ENCODE measurements at places on chromosomes 7 and 10.
A peak's percentile ranks its signal among the peaks of the same experiment; 100 is the strongest.

- no peak for DNase-seq
These were observed 39.0 kb upstream of the PTPRZ1 start for GRCh38 chr7:121833991-121834390.

GRCh38 chr7:16060502-16060901 lies 360.8 kb downstream of the CRPPA start:
- no peak for DNase-seq

GRCh38 chr10:7405637-7406036 lies 5.2 kb downstream of the SFMBT2 start:
- DNase-seq: no peak

DNA sequence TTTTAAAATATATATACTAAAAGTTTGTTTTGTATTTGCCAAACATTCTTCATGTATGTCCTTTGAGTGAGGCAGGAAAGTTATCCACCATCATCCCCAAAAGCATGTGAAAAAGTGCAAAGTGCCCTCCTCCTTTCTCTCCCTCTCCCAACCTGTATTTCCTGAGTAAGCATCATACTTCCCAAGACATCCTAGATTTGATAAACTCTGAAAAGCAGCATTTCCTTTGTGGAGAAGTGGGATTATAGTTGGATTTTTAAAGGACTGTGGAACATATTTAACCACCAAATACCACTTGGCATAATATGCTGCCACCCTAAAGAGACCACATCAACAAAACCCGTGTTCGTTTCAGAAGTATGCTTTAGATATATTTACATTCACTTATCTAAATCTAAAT lies 36.9 kb downstream of the NET1 start:
- DNase-seq: no peak

- no peak for DNase-seq
These were observed 107.3 kb upstream of the KDM7A start for GRCh38 chr7:140284062-140284461.

DNA sequence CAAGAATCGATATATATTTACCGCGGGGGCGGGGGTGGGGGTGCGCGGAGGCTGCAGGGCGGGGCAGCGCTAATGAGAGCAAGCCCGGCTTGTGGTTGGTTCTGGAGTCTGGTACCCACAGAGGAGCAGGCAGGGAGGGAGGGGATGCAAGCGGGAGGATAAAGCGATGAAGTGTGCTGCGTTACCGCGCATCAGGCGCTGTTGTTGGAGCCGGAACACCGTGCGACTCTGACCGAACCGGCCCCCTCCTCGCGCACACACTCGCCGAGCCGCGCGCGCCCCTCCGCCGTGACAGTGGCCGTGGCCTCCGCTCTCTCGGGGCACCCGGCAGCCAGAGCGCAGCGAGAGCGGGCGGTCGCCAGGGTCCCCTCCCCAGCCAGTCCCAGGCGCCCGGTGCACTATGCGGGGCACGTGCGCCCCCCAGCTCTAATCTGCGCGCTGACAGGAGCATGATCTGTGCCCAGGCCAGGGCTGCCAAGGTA lies at the start of gene HECW1:
Gene HECW1, plus strand, starts transcription at position 189 of the 482 bp plus-strand sequence. CDS start 131,259 bp downstream, outside the sequence.
- no peak for DNase-seq

- DNase-seq: no peak
These were observed 30.3 kb upstream of the TCF7L2 start for GRCh38 chr10:112919721-112920120.

- DNase-seq: no peak
These were observed 331.6 kb upstream of the HPS1 start for GRCh38 chr10:98778277-98778759.

DNA sequence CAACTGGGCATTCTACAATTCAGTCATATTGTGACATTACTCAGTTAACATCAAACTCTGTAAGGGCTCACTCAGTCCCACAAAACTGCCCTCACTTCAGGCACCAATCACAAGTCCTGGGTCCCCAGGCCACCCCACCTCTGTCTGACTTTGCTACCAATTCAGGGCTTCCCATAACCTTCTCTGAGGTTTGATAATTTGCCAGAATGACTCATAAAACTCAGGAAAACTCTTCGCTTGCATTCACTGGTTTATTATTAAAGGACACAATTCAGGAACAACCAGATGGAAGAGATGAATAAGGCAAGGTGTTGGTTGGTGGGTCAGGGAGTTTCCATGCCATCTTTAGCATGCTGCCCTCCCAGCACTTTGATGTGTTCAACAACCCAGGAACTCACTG lies 41.3 kb downstream of the AVL9 start:
- no peak for DNase-seq

GRCh38 chr7:99631295-99632109 lies 14.8 kb downstream of the ZSCAN25 start:
- DNase-seq: no peak

- DNase-seq: peak; percentile 98
These were observed at the start of gene ZYX for GRCh38 chr7:143380646-143381426. Gene ZYX (plus strand): TSS chr7:143381345. CDS start chr7:143381572, 227 bp downstream.

DNA sequence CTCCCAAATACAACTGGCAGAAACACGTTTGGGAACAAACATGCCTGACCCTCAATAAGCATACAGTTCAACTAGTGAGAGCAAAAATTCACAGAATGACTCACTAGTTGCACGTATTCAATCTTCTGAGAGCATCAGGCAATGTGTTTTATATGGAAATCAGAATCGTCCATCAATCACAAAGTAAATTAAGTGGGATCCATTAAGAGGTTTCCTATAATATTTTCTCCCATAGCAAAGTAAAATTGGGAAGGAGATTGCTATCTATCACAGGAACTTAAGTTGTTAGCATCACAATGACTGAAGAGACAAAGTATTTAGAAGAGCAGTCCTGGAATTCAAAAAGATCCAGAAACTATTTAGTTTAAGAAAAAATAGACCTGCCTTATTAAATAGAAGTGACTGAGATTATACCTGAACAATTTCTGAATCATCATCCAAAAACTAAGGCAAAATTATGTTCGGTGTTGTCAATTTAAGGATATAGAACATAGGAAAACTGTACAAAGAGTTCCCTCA lies 28.3 kb downstream of the INHBA start:
- DNase-seq: no peak

- DNase-seq: no peak
These were observed 289.2 kb upstream of the VSTM2A start for GRCh38 chr7:54253036-54253373.

DNA sequence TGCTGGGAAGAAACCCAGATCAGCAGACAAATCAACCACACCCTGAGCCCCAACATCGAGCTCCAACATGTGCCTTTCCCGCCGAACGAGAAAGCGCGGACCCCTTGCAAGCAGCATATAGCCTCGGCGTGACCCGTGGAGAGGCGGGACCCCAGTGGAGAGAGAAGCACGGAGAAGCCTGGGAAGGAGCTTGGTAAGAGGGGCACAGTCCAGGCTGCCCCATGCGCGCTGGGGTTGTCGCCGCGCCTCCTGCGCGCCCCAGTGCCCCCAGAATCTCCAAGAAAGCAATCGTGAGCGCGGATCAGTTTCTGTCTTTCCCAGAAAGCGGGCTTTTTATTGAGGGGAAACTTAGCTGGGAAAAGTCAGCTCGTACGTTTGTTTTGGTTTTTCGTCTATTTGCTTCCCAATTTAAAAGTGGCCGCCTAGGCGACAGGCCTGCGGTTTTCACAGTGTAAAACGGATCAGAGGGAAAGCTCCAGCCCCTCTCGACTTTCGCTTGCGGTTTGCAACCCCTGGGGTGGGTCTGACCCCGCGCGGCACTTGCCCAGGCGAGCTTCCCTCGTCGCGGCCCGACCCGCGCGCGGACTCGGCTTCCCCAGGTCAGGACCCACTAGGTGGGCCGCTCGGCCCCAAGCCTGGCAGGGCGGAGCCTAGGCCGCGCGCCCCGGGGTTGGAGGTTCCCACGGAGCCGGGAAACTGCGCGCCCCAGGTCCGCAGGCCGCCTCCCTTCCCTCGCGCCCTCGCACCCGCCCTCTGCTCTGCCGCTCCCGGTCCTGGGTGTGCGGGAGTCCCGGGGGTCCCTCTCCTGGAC lies 31.1 kb downstream of the SKIDA1 start:
- peak; percentile 71 for DNase-seq

- DNase-seq: no peak
These were observed 15.9 kb downstream of the C10orf90 start for GRCh38 chr10:126654579-126654978.

DNA sequence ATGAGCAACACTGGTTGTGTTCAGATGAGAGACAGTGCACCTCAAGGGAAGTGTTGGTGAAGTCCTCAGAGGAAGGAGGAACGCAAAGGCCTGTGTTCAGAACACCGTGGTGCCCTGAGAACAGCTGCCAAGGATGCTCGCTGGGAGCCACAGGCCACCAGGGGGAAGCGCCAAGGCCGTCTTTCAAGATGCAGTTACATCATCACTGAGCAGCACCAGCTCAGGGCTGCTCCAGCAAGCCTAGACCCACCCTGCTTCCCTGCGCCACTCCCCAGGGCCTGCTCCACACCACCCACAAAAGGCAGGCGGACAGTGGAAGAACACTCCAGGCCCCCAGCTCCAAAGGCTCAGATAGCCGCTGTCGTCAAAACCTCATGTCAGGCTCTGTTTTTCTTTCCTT lies 378.8 kb downstream of the DPP6 start:
- DNase-seq: no peak

GRCh38 chr10:121600611-121601010 lies 2.4 kb upstream of the FGFR2 start:
- no peak for DNase-seq

DNA sequence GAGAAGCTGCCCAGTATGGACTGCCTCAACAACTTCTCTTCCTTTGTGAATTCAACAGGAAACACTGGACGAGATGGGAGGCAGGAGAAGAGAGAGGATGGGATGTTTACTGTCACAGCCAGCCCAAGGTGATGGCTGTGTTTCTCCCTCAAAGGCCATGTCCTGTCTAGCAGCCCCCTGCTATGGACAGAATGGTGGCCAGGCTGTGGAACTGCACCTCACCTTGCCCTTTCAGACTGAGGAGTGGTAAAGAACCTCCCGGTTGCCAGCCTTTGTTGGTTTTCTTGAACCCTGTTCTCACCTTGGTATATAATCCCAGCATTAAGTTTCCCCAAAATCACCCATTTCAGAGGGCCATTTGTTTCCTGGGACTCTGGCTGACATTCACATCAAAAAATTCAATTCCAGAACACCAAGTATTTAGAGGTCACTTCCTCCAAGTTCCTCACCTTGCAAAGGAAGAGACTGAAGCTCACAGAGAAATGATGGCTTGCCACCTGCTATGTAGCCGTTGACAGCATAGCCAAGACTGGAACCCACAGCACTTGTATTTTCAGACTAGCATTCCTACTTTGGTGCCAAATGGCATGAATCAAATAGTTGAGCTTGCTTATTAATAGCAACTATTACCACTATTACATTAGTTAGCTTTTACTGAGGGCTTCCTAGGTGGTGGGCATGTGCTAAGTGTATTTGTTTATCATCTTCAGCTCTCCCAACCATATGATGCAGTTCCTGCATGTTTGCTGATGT lies 224.0 kb upstream of the GRB10 start:
- DNase-seq: no peak

DNA sequence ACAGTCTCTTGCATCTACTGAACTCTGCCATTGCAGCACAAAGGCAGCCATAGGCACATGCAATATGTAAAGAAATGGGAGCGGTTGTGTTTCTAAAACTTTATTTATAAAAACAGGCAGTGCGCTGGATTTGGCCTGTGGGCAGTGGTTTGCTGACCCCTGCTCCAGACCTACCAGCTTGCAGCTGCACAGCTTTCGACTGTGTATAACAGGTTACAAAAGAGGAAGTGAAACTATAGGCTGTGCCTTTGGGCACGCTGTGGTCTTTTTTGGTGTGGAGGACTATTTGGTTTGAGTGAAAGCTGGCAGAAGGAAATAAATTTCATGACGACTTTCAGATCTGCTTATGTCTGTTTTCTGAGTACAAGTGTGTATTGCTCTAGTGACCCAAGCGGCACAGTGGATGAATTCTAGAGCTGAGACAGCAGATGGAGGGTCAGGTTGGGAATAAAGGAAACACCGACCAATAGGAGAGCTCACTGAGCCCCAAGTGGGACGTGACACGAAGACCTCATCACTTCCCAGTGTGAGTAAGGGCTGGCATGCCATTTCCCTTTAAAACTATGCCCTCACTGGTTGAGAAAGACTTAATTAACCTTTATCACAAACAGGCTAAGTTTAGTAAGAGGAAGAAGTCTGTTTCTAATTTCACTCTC lies 152.7 kb downstream of the ANK3 start:
- no peak for DNase-seq

- DNase-seq: no peak
These were observed 63.1 kb upstream of the BAIAP2L1 start for GRCh38 chr7:98463837-98464557.

DNA sequence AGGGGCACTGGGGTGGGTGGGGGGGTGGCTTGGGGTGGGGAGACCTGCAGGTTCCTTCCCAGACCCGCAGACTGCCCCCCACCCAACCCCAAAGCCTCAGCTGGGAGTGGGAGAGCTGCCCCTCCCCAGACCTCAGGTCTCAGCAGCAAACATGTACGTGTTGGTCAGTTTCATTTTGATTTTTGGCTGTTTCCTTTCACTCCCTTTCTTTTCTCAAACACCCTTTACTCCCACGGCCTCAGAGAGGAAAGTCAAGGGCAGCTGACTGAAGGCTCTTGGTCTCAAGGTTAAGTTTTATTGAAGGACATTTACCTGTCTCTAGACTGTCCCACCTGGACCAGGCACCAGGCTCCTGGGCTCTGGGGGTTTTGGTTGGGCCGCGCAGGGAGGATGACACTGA lies 34.1 kb upstream of the HSPB1 start:
- DNase-seq: no peak

DNA sequence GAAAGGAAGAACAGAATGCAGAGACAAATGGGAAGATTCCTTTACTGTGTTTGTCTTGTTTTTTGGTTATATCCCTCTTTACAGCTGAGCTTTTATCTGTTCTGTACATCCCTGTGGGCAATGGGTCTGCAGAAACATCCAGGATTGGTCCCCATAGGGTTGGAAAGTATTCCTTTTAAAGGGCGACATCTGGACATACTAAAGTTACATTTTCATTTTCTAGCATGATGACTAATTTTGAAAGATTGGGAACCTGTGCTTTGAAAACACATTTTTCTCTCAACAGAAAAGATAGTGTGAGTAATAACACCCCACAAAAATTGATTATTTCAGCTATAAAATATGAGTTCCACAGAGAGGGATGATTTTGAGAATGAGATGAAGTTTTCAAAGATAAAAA lies 435.8 kb downstream of the GPAM start:
- DNase-seq: no peak

DNA sequence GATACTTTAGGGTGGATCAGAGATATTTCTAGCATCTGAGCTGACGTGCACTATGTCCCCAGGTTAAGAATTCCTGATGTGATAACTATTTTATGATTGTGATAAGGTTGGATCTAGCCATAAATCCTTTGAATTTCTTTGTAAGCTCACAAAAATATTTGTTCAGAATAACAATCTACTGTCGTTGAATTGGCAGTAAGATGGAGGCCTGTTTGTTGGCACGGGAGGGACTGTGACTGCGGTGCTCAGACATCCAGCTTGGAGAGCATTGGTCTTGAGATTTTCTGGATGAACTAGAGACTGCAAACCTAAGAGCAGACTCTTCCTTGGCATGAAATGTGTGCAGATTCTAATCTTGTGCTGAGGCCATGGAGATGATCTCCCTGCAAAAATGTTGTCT lies 131.1 kb downstream of the LRRC4 start:
- no peak for DNase-seq

DNA sequence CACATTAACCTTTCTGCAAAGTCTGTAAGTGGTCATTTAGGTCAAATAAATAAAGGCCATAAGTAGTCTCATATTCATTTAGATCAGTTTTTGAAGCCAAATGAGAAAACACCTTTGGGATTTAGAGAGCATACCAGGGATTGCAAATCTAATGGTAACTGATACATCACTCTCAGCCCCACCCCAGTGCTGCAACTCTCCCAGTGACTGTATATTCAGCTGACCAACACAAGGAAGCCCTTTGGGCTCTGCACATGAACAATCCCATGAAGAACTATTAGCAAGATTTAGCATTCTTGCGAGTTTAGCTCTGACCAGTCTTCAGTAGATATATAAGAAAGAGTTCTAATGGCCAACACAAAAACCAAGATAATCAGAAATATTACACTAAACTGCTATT lies 252.3 kb downstream of the CSTF2T start:
- no peak for DNase-seq

Measured in Right ventricle myocardium inferior (tissue), 1 donor.